Caudate nucleus (tissue), 63 donors: ENCODE measurements at places on chromosomes 2 and 18.

DNA sequence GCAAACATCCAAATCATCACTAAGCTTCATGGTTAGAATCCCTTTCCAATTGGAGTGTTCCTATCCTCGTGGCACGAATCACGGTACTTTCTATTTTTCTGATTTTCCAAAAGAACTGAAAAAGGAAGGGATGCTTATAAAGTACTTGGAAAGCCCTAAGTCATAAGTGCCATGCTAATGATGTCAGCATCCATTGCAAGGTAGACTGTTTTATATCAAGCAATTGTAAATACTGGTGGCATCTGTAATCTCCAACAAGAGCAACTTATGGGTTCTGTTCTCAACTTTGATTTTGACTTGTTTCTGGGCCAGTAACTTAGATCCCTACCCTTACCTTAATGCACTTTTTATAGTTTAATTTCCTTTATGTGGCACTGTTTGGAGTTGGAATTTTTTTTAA lies 619.5 kb downstream of the BCL11A start:
- no peak for DNase-seq

GRCh38 chr2:38076710-38077430 lies 919 bp upstream of the CYP1B1 start:
- DNase-seq: no peak

DNA sequence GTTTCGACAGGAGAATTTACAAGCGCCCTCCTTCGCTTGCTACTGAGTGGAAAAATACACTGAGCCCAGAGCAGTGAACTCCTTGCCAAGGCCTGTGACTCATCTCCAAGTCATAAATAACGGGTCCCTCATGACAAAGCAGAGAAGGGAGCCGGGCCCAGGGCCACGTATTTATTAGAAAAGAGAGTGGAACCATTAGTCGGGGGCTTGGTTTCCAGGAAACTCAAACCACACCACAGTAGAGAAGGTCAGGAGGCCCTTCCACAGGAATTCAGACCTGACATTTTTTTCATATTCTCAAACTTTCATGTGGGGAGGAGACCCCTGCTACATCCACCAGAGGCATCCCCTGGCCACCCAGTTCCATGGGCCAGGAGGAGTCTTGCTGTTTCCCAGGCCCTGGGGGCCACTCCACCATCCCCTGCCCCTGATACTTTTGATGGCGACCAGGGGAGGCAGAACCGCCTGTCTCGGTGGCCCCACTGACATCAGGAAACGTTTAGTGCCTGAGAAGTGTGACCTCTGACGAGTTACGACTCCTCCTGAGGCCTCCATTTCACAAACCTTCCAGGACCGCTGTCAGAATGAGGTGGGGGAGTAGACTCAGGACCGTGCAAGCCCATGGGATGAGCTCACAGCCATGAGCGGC lies 289.7 kb downstream of the DYSF start:
- no peak for DNase-seq

- peak; percentile 55 for DNase-seq
These were observed 528 bp upstream of the PCGF1 start for GRCh38 chr2:74507926-74508520.

GRCh38 chr18:74831571-74832250 lies 234.0 kb downstream of the ZNF407 start:
- DNase-seq: no peak

- DNase-seq: no peak
These were observed 178.3 kb upstream of the CRIM1 start for GRCh38 chr2:36177282-36177681.

DNA sequence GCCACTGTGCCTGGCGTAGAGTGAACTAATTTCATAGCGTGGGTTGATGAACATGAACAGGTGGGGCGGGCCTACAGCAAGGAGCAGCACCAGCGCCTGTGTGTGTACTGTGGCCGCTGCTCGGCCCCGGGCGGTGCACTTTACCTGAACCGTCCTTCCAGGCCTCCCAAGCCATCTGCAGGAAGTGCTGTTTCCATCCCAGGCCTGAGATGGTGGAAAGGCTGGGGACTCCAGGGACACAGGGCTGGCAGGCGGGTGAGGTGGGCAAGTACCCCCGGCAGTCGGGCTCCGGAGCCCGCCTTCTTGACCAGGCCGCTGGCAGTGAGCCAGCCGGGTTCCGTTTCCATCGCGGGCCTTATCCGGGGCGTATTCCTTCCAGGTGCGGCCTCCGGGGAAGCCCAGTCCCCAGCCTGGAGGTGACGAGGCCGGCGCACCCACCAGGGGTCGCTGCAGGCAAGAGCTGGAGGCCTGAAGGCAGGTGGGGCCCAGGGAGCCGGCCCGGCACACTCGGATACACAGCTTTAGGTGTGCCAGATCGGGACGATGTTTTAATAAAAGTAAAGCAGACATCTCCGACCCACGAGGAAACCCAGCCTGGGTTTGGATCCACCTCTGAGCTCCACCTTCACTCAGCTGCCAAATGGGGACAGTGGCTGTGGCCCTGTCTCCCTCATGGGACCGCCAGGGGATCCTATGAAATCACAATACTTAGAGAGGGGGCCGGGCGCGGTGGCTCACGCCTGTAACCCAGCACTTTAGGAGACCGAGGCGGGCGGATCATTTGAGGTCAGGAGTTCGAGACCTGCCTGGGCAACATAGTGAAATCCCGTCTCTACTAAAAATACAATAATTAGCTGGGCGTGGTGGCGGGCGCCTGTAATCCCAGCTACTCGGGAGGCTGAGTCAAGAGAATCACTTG lies 22.7 kb upstream of the PDIA6 start:
- DNase-seq: no peak

DNA sequence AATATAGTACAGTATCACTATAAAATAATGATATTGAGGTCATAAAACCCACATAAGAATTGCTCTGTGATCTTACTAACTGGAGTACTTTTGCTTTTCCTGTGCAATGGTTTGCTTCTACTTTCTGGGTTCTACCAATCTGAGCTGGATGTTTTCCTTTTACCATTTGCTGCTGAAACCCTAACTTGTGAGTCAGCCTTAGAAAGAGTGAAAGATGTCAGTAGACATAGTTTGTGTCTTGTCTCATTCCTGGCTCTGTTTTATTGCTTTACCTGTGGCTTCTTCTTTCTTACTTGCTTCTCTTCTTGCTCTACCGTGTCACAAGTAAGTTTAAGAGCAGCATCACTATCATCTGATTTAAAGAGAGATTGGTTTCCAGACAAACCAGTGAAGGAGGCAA lies 61.0 kb downstream of the MBD2 start:
- no peak for DNase-seq
